NCI-H460 (cell line): ENCODE measurements at places on chromosomes 11 and 22. TPM values are rescaled to one million over a fixed set of nuclear protein-coding genes. Genes with fewer than 3 reads are reported as not detected.

DNA sequence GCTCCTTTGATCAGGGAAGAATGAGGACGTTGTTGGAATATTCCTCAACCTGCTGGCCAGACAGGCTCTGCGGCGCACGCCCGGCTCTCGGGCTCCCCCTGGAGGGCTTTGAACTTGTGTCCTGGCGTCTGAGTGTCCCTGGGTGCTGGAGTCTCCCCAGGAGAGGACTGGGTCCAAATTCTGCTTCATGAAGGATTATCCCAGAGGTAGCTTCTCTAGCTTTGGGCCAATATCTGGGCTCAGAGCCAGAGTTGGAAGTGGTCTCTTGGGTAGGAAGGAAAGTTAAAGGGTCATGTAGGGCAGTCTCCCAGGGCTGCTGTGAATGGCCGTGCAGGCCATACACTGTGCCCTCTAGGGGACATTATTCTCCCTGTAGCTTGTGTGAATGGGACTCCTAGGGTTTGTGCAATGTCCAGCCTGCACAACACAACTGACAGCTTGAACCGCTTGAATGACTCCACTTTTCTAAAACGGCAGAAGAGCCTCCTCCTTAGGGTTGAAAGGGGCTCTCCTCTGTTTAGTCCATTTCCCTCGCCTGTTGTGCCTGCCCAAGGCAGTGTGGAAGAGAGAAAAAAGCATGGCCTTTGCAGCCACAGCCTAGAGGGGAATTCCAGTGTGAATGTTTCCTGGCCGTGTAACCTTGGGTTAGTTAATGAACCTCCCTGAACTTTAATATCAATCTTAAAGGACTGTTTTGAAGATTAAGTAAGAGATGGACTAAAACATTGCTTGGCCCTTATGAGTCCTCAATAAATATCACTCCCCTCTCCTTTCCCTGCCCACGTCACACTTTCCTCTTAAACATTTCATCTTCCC, 111.2 kb upstream of the THY1 start:
- DNase-seq = peak; percentile 30

DNA sequence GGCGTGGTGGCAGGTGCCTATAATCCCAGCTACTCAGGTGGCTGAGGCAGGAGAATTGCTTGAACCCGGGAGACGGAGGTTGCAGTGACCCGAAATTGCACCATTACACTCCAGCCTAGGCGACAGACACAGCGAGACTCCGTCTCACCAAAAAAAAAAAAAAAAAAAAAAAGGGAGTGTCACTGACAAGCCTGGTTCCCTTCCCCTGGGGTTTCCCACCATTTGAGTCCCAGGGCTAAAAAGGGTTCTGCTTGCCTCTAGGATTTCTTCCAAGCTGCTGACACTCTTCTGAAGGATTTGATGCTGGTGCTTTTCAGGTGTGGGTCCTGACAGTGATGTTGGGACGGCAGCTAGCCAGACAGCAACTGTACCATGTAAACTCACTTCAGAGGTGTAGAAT, 1.3 kb upstream of the CCDC88B start:
- DNase-seq = no peak

The TMEM45B gene
- not detected in 2 replicates for total RNA-seq

DNA sequence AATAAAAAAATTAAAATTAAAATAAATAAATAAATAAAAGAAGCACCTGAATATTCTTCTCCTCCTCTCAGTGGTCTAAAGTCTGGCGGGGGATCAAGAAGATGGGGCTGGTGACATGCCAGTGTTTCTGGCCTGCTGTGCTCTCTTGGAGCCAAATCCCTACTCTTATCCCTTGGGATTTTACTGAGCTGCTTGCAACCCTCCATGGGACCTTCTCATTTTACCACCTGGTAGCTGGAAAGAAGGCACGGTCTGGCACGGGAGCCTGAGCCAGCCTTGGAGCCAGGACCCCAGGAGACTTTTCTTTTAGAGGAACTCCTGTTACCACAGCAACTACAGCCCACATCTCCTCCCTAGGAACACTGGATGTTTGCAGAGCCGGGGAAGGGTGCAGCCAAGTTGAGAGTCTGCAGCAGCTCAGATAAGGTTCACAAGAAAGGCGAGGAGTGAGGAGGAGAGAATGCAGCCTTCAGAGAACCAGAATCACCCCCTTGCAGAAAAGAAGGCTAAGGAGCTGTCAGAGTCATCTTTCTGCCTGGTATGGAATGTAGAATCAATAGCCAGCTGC, 21.4 kb downstream of the CD6 start:
- no peak for DNase-seq

GRCh38 chr11:131710511-131710910, 340.1 kb downstream of the NTM start:
- DNase-seq = no peak

DNA sequence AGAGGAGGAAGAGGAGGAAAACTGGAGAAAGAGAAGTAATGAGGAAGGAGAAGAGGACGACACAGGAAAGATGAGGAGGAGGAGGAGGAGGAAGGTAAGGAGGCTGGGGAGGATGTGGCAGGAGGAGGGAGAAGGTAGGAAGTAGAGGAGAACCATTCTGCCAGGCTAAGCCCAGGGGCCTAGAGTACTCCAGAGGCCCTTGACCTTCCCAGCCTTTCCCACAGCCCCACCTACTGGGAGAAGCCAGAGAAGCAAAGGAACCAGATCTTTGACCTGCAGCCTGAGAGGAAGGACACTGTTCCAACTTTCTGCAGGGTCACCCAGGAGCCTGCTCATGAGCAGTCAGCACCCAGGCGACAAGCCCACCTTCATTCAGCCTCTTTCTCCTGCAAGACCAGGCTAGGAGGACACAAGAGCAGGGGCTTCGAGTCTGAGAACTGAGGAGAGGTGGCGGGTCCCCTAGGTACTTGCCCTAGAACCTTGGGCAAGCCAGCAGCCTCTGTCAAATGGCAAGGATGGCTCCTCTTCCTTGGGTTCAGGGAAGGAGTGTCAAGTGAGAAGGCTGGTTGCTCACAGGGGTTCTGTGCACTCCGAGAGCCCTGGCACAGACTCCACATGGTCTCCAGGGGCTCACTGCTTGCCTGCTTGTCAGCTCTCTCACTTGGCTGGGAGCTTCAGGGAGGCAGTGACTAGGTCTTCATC, 27.9 kb upstream of the OAF start:
- peak; percentile 5 for DNase-seq

- no peak for DNase-seq
These were observed 154.6 kb downstream of the SNX19 start for GRCh38 chr11:130761560-130762220.

GRCh38 chr11:32003335-32003734, 87.5 kb upstream of the RCN1 start:
- DNase-seq = no peak

- DNase-seq = no peak
These were observed 6.5 kb downstream of the POU2AF1 start for GRCh38 chr11:111372538-111372937.

- DNase-seq = no peak
These were observed 377.0 kb upstream of the LRRC4C start for GRCh38 chr11:41836431-41836830.

- DNase-seq = no peak
These were observed 5.8 kb upstream of the LRP5 start for GRCh38 chr11:68306636-68307035.

The MIOX gene
- total RNA-seq = 0.27 and 0.29 TPM in 2 replicates

DNA sequence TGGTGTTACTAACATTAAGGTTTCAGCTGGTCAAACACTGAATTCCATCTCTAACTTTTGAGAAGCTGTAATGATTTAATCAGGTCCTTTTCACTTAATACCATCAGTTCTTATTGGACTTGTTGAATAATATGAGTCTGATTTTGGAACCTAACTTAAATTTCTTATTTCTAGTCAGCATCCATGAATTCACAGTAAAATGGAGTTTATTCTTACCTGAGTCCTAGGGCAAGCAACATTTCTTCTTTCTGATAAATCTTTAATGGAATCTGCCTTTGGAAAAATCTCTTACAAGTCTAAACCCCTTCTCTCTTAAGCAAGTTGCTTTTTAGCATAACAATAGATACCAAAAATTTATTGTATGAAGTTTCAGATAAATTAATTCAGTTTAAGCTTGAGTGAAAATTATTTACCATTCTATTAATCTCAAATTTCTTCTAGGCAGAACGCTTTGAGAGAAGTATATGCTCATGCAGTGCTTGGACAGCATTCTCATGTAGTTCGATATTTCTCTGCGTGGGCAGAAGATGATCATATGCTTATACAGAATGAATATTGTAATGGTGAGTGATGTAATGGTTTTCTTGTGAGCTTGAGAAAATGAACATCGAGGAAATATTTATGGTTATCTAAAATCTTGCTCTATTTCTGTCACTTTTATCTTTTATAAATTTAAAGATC, 3.4 kb downstream of the WEE1 start:
- DNase-seq = no peak

- no peak for DNase-seq
These were observed 191.4 kb downstream of the HIPK3 start for GRCh38 chr11:33448461-33449130.

- no peak for DNase-seq
These were observed 3.5 kb downstream of the MUC2 start for GRCh38 chr11:1078191-1078601.

- no peak for DNase-seq
These were observed 41.9 kb upstream of the DDI1 start for GRCh38 chr11:103994518-103994917.

DNA sequence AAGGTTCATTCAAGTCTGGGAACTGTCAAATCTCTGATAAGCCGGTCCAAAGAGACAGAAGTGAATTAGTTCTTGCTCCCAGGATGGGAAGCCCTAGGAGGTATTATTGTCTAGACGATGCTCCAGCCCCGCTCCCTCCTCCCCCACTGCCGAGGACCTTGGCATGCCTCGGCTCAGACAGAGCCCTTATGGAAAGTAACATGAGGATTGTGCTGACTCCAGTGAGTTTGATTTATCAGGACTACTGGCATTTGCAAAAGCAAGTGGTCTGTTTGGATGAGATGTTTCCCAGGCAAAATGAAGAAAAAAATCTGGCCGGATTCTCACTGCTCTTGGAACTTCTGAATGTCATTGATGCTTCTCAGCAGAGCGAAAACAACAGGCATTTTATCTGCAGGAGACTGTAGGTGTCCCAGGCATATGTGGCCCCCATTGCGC, 341.0 kb downstream of the ETS1 start:
- DNase-seq = no peak

GRCh38 chr11:11978098-11978637, 30.3 kb downstream of the DKK3 start:
- DNase-seq = no peak

- DNase-seq = no peak
These were observed 312.3 kb downstream of the MN1 start for GRCh38 chr22:27489178-27489675.

GRCh38 chr22:32100711-32101110, 57.6 kb downstream of the SLC5A1 start:
- no peak for DNase-seq

- no peak for DNase-seq
These were observed 14.3 kb downstream of the PACSIN2 start for GRCh38 chr22:43000441-43001175.

DNA sequence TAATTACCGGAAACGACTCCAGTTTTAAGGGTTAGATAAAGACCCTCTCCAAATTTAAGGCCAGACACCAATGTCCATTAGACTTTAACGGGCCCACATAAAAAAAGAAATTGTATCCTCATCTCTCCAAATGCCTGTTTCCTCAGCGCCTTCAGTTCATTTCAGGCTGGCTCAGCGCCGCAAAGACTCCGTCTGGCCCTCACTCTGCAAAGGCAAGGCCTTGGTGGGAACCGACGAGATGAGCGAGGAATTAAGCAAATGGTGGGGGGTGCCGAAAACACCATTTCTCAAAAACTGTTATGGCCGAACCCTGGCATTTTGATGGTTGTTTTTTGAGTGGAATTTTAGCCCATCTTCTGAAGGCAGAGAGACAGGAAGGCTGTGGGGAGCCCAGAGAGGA, 15.7 kb downstream of the MN1 start:
- no peak for DNase-seq

DNA sequence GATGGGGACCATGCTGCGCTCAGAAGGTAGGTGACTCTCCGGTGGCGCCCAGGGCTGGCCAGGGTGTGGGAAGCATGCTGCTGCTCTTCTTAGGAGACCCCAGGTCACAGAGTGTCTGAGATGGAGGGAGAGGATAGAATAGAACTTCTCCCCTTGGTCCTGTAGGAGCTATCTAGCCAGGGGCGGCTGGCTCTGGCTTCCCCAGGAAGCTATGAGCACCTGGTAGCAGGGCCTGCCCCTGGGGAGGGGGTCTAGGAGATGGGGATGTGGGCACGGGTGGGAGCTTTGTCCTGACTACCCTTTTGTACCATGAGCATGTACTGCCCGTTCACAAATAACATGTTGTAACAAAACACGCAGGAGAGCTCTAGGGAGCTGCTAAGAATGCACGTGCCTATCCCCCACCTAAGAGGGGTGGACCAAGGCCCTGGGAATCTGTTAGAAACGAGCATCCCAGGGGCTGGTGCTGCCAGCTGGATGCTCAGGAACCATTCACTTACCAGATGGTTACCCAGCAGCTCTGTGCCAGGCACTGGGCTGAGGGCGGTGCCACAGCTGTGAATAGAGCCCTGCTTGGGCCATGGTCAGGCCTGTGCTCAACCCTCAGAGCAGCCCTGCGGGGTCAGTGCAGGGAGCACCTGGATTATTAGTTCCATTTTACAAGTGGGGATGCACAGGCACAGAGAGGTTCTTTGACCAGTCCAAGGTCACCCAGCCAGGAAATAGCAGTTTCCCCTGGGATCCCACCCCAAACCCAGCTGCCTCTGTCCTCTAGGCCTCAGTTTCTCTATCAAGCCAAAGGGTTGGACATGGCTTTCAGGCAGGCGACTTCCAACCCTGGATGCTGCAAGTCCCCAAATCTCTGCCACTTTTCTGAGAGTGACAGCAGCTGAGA, 2.2 kb downstream of the SLC39A13 start:
- no peak for DNase-seq

The DLG2 gene
- 103 and 115 TPM in 2 replicates for total RNA-seq

- no peak for DNase-seq
These were observed 205.5 kb upstream of the TMEM45B start for GRCh38 chr11:129610125-129610524.
